ENCODE measurements at places on chromosomes 4 and X.
A peak's percentile ranks its signal among the peaks of the same experiment; 100 is the strongest.

GRCh38 chrX:122816288-122816687, 367.8 kb upstream of the GRIA3 start:
- DNase-seq: no peak

DNA sequence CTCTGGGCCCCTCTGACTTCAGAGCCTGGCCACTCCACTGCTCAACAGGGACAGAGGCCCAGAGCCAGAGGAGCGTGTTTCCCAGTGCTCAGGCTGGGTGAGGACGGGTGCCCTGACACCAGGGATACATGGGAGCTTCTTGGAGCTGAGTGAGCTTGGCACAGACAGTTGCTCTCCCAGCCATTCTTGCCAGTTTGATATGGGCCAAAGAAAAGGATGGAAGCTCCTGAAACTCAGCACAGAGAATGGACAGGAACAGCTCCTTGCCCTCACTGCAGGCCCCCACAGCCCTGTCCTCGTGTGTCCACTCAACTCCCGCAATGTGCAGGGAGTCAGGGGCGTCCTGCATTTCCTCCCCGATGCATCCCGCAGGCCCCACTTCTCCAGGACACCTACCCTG, 38.8 kb downstream of the NSG1 start:
- DNase-seq: no peak

DNA sequence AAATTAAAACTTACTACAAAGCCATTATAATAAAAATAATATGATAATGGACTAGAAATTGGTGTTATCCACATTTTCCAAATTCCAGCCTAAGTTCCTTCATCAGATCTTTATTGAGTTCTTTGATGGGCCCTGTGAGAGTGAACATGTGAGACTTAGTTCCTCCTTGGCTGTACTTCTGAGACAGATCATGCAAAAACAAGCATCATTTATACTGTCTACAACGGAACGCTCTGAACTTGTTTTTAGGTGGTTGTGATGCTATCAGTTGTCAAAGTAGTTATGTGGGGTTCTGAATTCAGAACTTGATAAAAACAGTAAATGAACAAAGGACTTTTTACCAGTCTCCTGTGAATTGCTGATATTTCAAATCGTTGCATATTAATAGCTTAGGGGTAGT, 48.9 kb downstream of the JADE3 start:
- no peak for DNase-seq

GRCh38 chr4:59904331-59904730, 1295.8 kb upstream of the ADGRL3 start:
- DNase-seq: no peak

DNA sequence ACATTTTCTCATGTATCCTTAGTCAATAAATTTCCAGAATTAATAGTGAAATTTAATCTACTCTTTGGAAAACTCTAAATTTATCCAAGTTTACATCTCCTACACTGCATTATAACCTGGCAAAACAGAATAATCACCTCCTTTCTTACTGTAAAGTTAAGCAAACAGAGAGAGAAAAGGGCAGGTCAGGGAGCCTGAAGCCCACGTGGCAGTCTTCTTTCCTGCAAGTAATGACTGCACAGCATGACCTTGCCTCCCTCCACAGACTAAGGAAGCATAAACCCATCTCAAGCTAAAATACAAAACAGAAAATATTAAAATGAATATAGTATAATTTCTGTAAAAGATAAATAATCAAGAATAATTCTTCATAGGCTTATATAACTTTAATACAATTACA, 1153.0 kb downstream of the C4orf33 start:
- no peak for DNase-seq

DNA sequence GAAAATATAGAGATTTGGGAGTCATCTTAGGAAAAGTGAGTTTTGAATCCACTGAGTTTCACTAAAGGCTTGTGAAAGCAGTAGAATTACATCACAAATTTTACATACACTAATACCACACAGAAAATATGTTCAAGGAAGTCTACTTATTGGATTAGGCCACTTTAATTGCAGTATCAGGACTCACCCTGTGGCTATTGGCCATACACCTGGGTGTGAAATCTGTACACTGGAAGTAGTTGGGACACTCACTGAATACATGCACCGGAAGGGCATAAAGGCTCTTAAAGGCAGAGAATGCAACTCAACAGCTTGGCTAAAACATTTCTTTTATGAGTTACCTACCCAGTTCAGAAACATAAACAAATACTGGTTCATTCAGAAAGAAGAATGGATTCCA, 19.8 kb downstream of the MAOB start:
- DNase-seq: no peak

- DNase-seq: no peak
These were observed 686.0 kb downstream of the STPG2 start for GRCh38 chr4:97457253-97457652.

DNA sequence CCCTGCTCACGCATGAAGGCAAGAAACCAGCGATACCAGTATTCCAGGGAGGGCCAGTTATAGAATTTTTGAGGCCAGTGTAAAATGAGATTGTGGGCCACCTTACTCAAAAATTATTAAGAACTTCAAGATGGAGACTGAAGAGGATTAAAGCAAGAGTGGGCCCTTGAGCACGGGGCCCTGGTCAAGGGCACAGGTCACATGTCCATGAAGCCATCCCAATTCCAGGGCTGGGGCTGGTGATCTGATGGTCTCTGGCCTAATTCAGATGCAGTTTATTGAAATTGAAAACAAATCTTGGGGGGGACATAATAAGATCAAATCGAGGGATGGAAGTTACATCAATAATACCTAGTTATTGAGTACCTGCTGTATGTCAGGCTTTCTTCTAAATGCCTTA, 58.3 kb downstream of the SMIM20 start:
- no peak for DNase-seq

DNA sequence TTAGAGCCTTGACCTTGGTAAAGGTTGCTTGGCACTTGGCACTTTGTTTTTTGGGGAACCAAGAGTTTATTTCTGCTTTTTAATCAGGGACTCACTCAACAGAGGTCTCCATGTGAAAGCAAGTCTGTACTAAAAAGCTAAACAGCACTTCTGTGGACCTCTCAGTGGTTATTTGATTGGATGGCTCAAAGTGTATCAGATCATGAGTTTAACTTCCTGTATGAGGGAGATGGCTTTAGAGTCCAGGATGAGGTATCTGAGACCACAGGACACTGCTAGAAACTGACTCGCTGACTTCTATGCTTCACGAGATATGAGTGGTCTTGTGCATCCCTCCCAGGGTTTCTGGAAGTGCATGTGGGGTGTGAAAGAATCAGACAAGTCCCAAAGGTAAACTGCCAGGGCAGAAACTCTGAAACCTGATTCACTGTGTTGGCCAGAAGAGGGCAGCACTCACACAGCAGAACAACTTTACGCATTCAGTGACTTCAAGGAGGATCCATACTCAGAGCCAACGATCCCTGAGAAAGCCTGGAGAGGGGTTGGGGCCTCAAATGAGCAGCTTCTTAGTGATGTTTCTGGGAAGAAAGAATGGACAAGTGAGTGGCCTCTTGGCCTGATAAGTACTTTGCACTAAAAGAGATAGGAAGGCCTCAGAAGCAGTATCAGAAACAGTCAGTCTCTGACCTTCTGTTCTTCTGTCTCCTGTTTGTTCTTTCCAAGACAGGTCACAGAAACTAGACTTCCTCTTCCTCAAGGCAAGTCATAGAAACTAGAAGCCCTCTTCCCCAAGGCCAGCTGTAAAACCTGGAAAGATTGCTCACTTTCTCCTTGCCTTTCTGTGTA, 220.3 kb upstream of the CXCL13 start:
- DNase-seq: peak; percentile 70

GRCh38 chr4:118356731-118357130, 3.9 kb upstream of the PRSS12 start:
- DNase-seq: no peak

- DNase-seq: no peak
These were observed 22.1 kb upstream of the GPC4 start for GRCh38 chrX:133437356-133437755.

- no peak for DNase-seq
These were observed 42.2 kb upstream of the SCOC start for GRCh38 chr4:140331245-140331644.

DNA sequence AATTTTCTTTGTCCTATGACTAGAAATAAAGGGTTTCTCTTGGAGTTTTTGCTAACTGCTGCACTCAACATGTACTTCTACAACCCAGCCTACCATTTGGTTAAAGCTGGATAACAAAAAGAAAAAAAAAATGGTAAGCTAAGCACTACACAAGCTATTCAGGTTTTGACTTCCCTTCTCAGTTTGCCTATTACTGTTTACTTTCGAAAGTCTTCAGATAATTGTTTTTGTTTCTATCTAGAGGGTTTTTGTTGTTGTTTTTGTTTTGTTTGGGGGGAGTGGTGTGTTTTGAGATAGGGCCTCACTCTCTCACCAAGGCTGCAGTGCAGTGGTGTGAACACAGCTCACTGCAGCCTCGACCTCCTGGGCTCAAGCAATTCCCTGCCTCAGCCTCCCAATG, 46.6 kb downstream of the CLOCK start:
- no peak for DNase-seq

DNA sequence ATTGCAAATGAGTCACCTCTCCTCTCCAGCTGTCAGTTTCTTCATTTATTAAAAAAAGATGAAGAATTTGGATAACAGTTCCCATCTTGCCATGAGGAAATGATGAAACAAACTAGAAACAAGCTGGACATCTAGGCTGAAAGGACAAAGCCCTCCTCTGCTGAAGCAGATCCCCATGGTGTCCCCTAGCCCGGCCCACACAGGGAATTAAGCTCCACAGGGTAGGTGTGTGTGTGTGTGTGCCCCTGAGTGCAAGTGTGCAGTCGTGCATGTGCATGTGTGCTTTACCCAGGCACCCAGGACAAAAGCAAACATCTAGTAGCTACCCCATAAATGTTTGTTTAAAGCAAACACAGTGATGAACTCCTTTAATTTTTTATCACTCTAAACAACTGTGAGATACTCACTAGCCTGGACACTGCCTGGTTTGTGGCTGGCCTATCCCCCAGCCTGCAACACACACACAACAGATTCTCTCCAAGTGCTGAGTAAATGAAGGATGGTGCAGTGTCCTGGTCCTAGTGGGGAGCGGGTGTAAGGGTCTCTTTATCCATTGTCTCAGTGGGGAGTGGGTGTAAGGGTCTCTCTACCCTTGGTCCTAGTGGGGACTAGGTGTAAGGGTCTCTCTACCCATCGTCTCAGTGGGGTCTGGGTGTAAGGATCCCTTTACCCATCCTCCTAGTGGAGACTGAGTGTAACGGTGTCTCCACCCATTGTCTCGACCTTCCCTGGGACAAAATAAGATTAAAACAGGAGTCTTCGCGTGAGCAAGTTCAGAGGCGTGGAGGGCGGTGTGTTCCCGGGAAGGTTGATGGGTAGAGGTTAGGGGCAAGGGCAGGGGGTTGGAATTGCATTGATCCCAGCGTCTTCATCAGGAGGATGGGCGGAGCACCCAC, 688 bp upstream of the EVC start:
- DNase-seq: no peak

GRCh38 chr4:159104694-159105414, 2.0 kb downstream of the RAPGEF2 start:
- no peak for DNase-seq

- DNase-seq: no peak
These were observed 257.5 kb upstream of the FAT1 start for GRCh38 chr4:186981161-186981560.

DNA sequence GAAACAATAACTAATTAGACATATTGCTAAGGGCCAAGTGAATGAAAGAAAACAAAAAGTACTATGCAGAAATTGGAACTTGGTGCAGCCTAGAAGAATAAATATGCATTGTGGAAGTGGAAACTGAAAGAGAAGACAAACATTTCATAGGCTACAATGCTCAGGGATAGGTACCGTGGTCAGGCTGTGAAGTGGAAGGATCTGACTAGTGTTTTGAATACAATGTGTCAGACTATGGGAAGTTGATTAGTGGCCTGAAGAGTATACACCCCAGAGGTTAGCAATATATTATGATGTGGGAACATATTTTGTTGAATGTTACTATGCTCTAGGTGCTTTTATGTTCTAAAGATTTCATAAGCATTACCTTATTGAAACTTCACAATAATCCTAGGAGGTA, 36.8 kb downstream of the GPRIN3 start:
- no peak for DNase-seq

DNA sequence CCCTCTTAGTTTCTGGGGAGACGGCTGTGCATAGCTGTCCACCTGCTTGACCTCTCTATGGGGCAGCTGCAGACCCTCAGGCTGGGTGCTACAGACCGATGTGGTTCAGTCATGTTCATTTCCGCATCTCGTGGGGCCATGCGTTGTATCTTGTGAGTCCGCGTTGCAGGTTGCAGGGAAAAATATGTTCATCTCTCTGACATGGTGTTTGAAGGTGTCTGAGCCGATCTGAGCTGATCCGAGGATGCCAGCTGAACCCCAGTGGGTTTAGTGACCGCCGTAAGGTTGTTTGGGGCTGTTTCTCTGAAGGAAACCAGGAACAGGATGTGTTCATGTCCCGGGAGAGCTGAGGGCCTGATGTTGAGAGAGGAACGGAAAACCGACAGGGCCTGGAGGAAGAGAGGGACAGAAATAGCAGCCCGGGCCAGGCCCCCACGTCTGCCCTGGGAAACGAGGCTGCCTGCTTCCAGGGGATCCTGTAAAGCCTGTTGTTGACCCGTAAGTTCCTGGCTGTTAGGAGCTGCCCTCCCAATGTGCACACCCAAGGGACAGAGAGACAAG, 9.8 kb upstream of the P2RY8 start:
- peak; percentile 29 for DNase-seq

DNA sequence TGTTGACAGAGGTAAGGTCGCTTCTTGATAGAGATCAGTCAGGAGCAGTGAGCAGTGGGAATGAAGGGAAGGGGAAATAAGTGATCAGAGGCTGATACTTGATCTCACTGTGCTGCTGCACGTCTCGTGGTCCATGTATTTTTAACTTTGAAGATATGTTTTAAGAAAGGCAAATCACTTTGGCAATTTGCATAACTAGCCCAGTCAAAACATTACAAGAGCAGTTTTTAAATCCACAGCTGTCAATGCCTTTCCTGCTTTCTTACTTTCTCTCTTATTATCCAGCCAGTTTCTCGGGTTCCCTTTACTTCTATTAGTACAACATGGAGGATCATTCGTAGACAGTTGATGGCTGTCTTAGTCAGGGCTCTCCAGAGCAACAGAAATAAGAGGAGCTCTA, 472.8 kb downstream of the TMA16 start:
- DNase-seq: no peak

GRCh38 chrX:145803508-145803907, 14.1 kb upstream of the SLITRK2 start:
- DNase-seq: no peak

Measured in right hindlimb (tissue), 1 donor.